Hematopoietic multipotent progenitor cell (in vitro differentiated cells): ENCODE measurements at places on chromosomes 13 and 19. TPM values are rescaled to one million over a fixed set of nuclear protein-coding genes. Genes with fewer than 3 reads are reported as not detected.

The CIC gene
- total RNA-seq: 43.1 TPM

- no peak for DNase-seq
These were observed 2.3 kb upstream of the SLC25A15 start for GRCh38 chr13:40787062-40787461.

DNA sequence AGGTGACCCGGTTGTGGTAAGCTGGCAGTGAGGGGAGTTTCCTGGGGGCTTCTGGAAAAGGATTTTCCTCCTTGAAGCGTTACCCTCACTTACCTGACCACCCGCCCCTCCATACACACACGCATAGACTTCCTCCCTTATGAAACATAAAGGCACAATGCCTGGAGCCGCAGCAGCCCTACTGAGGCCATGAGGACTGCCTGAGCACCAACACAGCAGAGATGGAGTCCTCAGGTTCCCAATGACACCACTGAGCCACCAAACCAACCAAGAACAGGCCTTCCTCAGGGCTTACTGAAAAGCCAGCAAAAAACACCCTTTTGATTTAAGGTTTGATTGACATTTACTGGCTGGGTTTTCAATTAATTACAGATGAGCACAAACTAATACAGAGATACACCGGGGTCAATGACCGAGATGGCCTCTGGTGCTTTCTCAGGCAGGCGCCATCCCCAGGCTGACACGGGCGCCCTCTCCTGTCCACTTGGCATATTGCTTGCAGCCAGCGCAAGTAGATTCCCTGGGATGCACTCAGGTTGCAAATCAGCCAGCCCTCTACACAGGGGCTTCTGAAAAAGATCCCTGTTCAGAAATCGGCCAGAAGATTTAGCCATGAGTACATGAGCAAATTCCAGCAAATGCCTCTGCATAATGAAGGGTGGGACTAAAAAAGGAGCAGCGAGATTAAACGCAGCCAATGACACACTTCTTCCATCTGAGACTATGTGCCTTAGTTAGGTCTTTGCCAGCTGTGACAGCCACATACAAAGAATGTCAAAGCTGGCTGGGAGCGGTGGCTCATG lies 14.8 kb downstream of the OPA3 start:
- DNase-seq: peak; percentile 34

The PSG1 gene
- total RNA-seq: not detected

DNA sequence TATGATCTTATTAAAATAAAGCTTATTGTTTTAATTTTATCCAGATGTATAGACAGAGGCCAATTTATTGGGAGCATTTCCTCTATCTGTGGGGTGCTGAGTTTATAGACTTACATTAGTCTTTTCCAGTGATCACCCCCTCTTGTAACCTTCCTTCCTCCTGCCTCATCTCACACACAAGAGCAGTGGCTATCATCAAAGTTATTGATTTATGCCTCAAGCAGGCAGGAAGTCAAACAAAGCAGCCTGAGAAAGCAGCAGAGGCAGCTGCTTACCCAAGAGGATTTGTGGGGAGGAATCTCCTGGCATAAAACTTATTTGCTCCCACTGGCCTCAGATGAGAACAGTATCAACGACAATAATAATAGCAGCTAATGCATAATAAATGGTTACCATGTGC lies 26.3 kb upstream of the DCLK1 start:
- no peak for DNase-seq

The VSIG10L gene
- total RNA-seq: 0.81 TPM

- no peak for DNase-seq
These were observed 9.1 kb upstream of the POP4 start for GRCh38 chr19:29596885-29597525.

The NKPD1 gene
- 1.6 TPM for total RNA-seq

- no peak for DNase-seq
These were observed 19.8 kb downstream of the LRRC4B start for GRCh38 chr19:50548191-50549058.

The GPI gene
- total RNA-seq: 155 TPM

DNA sequence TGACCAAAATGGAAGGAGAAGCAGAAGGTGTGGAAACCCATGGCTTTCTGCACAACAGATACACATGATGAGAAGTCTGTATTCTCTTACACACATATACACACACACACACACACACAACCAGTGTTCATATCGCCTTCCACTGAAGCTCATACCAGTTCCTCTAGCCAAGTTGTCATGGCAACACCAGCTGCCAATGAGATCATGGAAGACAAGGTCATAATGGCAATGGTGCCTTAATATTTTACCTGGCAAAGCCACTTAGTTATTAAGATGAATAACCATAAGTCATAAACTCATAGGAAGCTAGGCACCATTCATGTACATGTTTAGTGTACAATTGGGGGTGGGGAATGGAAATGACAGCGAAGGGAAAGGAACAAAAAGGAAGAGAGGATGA lies 2.6 kb upstream of the DHRS12 start:
- peak; percentile 38 for DNase-seq
